ENCODE measurements at places on chromosomes 2 and 18.

DNA sequence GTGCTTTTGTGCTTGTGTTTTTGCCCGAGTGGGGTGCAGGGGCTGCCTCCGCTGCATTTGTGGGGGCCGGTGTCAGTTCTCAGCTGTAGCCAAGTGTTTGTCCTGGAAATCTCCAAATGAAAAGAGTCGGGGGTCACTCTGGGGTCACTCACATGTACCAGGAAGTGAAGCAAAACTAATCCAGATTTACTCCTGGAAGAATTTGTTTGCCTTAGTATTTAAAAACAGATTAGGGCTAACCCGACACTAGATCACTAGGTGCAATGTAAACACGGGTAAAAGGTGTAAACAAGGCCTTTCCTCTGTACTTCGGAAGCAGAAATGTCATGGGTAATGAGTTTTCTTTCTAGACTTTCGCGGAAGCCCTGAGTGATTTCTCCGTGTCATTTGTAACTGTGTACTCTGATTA, 50.3 kb downstream of the GBX2 start:
- DNase-seq = no peak

- DNase-seq = no peak
Observed at GRCh38 chr2:189860161-189860560, 75.9 kb downstream of the PMS1 start.

GRCh38 chr18:9659499-9660375, 45.4 kb upstream of the PPP4R1 start:
- DNase-seq = no peak

DNA sequence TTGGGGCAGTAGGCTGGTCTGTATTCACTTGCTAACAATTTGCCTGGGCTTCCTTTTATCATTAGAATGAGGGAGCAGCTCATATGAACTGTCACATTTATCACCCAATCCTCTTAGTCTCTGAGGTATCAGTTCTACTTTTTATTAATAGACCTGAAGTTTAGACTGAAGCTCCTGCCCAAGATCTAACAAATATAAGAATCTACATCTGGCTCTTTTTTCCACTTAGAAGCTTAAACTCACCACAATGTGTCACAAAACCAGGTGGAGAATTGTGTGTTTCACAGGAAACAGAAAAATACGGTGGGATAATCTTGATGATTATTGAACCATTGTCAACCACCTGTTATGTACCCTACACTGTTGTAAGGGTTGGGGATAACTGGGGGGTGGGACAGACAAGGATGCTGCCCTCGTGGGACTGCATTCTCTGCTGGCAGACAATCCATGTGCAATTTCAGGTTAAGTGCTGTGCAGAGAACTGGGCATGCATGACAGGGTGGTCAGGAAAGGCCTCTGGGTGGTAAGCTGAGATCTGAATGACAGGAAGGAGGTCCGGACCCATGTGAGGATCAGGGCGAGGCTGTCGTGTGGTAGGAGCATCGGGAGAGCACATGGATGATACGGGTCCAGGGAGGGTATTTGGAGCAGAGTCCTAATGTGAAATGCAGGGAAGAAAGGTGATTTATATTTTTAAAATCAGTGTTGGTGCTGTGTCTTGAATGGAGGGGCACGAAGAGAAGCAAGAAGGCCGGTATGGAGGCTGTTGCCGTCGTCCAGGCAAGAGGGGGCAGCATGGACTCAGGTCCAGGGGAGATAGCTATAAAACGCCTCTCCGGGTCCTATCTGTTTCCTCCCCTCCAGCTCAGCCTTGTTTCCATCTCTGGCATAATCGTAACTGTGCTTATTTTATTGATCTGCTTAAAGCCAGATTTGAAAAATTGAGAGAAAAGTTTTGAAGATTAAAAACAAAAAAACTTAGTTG, 17.6 kb downstream of the MYL12B start:
- no peak for DNase-seq

- no peak for DNase-seq
Observed at GRCh38 chr2:51990684-51991083, 958.8 kb upstream of the NRXN1 start.

- DNase-seq = no peak
Observed at GRCh38 chr2:120678251-120678650, 57.4 kb upstream of the GLI2 start.

DNA sequence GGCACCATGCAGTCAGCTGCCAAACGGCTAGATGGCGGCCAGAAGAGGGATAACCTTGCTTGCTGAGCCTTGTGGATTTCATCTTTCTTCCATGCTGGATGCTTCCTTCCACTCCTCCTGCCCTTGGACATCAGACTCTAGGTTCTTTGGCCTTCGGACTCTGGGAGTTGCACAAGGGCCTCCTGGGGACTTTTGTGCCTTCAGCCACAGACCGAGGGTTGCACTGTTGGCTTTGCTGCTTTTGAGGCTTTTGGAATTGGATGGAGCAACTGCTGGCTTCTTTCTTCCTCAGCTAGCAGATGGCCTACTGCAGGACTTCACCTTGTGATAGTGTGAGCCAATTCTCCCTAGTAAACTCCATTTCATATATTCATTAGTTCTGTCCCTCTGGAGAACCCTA, 31.0 kb downstream of the STRADB start:
- DNase-seq = no peak

- DNase-seq = peak; percentile 70
Observed at GRCh38 chr2:70946832-70947442, 11.2 kb downstream of the ATP6V1B1 start.

- DNase-seq = no peak
Observed at GRCh38 chr18:42024131-42024530, 69.1 kb downstream of the PIK3C3 start.

GRCh38 chr18:9741406-9741792, 33.3 kb downstream of the RAB31 start:
- no peak for DNase-seq

DNA sequence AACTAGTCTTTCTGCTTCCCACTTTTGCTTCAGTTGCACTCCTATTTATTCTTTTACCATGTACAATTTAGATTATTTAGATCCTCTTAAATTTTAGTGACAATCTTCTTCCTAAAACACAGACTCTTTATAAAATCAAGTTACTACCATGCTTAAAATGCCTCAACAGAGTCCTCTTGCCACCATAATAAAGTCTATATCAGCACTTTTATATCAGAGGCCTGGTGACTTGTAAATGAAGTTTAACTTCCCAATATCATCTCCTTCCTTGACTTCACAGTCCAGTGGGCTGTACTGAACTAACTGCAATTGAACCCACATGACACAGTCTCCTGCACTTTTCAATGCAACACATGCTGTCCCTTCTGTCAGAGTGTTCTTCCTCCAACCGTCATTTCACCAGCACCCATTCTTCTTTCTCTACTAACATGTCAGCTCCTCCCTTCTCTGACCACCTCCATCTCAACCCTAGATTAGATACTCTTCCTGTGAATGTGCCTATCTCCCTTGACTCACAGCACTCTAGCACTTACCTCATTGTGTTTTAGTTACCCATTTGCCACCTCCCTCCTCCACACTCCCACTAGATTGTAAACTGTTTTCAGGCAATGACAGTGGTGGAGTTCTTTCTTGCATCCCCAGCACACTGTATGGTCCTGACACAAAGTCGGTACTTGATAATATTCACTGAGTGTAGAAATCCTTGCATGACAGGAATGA, 414.9 kb downstream of the SATB2 start:
- DNase-seq = no peak

Measured in Jurkat, Clone E6-1 (cell line).